Activated naive CD4-positive, alpha-beta T cell treated with anti-CD3 and anti-CD28 coated beads, Interleukin-2, amount 50 U/mL, for 72 hours (primary cell): ENCODE measurements at places on chromosomes 13 and 19. TPM values are rescaled to one million over a fixed set of nuclear protein-coding genes. Genes with fewer than 3 reads are reported as not detected.

DNA sequence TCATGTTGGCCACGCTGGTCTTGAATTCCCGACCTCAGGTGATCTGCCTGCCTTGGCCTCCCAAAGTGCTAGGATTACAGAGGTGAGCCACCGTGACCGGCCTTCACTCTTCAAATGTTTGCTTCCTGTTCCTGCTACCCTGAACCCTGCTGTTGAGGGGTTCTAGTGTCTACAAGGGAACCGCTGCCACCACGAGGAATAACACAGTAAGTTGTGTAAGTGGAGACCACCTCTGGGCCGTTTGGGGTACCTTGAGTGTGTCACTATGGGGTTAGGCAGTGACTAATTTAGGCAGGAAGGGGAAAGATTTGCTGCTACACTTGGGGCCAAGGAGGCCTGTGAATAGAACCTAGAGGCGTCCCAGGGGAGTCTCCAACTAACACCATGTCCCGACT, 2.2 kb upstream of the MYADM start:
- no peak for DNase-seq

DNA sequence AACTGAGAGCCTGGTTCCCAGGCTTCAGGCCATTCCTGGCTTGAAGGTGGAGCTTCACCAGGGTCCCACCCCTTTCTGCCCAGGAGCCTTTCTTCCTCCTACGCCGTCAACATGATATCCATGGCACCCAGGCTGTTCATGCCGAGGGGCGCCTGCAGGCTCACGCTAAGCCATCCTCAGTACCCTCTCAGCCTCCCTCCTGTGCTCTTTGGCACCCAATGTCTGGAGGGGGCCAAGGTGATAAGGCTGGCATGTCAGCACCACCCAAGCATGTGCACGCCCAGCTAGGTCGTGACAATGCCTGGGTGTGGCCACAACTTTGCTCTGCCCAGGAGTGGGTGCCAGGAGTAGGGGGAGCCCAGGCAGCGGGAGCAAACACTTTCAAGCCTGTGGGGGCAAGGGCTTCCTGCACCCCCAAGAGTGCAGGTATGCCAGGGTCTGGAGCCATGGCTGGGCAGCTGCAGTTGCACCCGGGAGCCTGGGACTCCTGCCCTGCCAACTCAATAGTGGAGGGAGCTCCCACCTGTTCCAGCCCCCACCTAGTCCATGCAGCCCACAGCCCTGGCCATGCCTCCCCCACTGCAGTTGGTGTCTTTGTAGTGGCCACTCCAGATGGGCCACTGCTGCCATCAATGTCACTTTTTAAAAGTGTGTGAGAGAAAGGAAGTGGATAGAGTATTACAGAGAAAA, 219.9 kb downstream of the MAB21L1 start:
- DNase-seq, result no peak

GRCh38 chr19:40827386-40828247, 22.6 kb downstream of the CYP2A6 start:
- peak; percentile 42 for DNase-seq

DNA sequence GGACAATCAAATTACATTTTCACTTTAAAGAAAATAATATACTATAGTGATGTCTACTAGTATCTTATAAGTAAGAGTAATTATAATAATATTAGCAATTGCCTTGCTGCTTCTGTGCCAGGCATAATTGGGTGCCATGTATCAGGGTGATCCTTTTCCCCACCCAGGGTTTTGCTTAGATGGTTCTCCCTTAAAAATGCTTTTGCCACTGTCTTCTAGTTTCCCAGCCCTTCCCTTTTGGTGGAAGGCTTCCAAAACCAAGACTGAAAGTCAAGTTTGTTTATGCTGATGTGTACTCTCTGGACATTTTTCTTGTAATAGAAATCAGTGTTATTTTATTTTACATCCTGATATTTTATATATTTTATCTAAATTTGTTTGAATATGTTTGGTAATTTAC, 77.8 kb downstream of the ITGBL1 start:
- DNase-seq, result no peak

DNA sequence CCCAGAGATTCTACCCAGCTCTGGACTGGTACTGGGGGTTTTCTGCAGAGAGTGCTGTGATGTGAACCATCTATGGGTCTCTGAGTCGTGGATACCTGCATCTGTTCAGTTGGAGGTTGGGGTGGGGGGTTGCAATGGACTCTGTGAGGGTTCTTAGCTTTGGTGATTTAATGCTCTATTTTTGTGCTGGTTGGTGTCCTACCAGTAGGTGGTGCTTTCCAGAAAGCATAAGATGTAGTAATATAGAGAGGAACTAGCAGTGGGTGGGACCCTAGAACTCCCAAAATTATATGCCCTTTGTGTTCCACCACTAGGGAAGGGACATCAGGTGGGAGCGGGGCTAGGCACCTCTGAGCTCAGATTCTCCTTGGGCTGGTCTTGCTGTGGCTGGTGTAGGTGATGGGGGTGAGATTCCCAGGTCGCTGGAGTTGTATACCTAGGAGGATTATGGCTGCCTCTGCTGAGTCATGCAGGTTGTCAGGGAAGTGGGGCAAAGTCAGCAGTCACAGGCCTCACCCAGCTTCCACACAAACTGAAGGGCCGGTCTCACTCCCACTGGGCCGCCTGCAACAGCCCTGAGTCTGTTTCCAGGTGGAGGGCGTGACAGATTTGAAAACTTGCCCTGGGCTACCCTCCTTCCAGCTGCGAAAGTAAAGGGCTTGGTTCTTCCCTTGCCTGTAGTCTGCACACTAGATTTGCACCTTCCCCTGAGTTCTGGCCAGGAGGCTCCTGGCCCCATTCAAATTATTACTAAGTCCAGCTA, 573.0 kb upstream of the SLITRK1 start:
- no peak for DNase-seq

GRCh38 chr13:81142306-81142999, 801.5 kb upstream of the SPRY2 start:
- DNase-seq, result no peak

- peak; percentile 15 for DNase-seq
Measured at GRCh38 chr13:99617474-99618255, 116.4 kb downstream of the TM9SF2 start.

- DNase-seq, result peak; percentile 46
Measured at GRCh38 chr13:21458451-21458812, 671 bp downstream of the ZDHHC20 start.

DNA sequence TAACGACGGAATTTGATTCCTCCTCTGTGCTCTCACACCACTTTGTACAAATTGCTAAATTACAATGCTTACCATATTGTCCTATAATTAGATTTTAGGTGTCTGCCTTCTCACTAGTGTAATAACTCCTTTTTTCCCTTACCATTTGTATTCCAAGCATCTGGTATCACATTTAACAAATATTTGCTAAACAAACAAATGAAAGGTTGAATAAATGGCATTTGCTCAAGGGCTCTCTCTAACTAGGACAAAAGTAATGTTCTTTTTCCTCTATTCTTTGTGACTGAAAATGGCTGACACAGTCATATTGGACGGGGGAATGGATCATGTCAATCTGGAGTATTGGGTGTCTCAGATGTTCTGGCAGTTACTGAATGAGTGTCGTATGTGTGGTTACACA, 99.7 kb downstream of the ENOX1 start:
- no peak for DNase-seq

DNA sequence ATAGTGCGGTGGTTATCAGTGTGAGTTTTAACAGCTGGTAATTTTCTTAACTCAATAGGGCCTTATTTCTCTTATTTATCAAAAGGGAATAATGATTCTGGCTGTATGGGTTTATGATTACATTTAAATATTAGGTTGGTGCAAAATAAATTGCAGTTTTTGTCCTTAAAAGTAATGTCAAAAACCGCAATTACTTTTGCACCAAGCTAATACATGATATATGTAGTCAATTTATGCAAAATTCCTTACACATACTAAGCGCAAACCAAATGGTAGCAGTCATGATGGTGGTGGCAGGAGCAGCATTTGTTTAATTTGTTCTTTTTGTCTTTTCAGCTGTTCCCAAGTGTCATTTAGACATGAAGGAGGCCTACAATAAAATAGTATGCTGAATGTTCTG, 1777.1 kb downstream of the OLFM4 start:
- DNase-seq, result no peak

DNA sequence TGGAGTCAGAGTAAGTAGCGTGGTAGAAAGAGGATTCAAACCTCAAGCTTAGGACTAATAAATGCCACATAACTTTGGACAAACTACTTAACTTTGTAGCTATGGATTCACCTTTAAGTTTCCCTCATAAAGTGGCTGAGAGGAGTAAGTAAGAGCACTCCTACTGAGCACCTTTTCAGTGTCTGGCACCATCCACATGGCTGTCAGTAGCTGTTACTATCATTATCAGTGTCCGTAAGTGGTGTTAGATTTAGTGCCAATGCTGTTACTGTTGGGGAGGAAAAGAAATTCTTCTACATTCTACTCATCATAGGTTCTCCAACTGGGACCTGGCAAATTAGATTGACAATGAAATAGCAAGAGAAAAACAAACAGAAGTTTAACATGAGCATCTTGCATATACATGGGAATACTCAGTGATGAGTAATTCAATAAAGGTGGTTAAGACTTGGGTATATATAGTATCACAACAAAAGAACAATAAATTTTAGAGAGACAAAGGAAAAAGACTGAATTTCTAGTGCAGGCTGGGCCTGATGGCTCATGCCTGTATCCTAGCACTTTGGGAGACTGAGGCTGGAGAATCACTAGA, 165.6 kb upstream of the NBEA start:
- DNase-seq, result no peak

GRCh38 chr13:95516492-95516891, 36.0 kb upstream of the CLDN10 start:
- DNase-seq, result no peak

DNA sequence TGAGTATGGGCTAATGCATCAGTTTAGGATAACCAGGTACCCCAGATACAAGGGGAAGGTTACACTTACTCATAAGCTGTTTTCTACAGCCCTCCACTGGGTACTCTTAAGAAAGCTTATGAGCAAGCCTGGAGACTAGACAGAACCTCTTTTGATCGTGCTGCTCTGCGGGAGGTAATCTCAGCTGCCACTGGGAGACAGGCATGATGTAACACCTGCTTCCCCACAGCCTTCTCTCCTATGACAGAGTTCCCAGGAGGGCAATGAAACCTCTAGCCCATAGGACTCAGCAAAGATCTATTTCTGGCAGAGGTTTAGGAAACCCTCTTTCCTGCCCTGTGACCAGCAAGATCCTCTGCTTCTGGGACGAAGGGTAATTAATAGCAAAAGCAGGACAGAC, 65.6 kb downstream of the WASF3 start:
- no peak for DNase-seq

DNA sequence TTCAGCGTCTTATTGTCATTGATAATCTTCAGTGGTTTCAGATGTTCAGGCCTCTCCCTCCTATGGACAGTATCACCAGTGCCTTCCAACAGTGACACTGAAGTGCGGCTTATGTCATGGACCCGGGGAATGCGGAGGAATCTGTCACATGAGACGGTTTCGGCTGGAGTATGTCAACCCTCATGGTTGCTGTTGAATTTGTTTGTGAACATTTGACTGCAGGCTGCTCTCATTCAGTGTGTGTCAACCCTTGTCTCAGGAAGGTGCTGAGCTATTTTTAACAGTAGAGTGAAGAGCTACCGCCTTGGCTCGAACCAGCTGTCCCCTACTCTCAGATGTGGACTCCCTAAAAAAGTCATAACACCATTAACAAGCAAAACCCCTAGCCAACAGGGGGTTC, 138.8 kb upstream of the RNF113B start:
- no peak for DNase-seq

- no peak for DNase-seq
Measured at GRCh38 chr19:21468791-21469190, 36.6 kb upstream of the ZNF429 start.

DNA sequence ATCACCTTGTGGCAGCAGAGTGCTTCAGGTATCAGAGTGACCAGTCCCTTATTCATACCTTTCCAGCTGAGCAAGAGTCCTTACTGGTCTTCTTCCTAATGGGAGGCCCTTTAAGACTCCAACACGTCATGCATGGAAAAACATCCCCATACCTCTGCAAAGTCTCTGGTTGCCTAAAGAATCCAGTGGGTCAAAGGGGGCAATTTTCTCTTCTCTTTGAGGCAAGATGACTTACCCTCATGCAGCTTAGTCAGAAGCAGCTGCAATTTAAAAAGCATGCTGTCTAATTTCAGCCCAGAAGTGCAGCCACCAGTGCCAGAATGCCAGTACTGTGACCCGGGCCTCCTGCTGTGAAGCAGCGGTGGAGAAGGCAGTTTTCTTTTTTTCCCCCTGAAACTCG, 18.7 kb downstream of the PPP5C start:
- peak; percentile 37 for DNase-seq

CEBPA gene
- 0.49 TPM for total RNA-seq

COX6B1 gene
- 472 TPM for total RNA-seq

RFC3 gene
- total RNA-seq, result 61.5 TPM

POU2F2 gene
- 34.2 TPM for total RNA-seq

OR7D2 gene
- total RNA-seq, result 0.08 TPM
